ENCODE measurements at places on chromosomes 11 and 22.

DNA sequence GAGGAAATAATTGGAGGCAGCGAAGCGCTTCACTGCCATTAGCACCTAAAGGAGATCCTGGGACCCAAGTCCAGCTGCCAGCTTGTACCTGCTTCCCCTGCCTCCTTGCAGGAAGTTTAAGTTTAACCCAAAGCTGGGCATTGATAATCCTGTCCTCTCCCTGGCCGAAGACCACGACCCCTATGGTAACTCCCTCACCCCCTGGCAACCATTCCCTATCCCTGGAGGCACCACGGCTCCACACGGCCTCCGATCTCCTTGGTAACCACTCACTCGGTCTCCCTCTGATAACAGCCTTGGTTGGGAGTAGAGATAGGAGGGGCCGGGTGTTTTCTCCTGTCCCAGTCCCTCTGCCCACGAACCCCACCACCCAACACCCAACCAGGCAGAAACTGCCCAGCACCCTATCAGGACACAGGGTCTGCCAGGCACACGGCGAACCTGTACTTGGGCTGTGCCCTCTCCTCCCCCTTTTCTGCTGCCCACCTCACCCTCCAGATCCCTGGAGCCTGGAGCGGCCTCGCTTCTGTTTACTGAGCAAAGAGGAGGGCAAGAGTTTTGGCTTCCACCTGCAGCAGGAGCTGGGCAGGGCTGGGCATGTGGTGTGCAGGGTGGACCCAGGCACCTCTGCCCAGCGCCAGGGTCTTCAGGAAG, 833 bp downstream of the NHERF4 start:
- no peak for DNase-seq

- no peak for DNase-seq
These were observed 9.0 kb downstream of the SPCS2 start for GRCh38 chr11:74957937-74958629.

DNA sequence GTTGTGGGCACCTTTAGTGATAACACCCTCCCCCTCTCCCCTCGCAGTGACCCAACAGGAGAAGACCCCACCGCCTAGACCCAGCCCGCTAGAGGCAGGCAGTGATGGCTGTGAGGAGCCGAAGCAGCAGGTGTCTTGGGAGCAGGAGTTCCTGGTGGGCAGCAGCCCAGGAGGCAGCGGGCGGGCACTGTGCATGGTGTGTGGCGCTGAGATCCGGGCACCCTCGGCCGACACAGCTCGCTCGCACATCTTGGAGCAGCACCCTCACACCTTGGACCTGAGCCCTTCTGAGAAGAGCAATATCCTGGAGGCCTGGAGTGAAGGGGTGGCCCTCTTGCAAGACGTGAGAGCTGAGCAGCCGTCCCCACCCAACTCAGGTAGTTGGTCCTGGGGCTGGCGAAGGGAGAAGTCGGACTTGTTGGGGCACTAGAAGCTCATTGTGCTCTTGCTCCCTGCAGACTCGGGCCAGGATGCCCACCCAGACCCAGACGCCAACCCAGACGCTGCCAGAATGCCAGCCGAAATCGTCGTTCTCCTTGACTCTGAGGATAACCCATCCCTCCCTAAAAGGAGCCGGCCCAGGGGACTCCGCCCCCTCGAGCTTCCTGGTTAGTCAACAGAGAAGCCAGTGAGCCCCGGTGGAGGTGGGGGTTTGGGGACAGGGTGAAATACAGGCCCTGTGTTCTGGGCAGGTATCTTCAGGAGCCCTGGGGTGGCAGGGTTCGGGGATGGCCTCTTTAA, 4.7 kb downstream of the SPINDOC start:
- no peak for DNase-seq

- DNase-seq = no peak
These were observed 36.8 kb downstream of the KCNC1 start for GRCh38 chr11:17771415-17771814.
